Thoracic aorta (tissue), 2 donors: ENCODE measurements at places on chromosomes 12 and 14. TPM values are rescaled to one million over a fixed set of nuclear protein-coding genes. Genes with fewer than 3 reads are reported as not detected.

The RNFT2 gene
- total RNA-seq: 1.1 TPM

The KRT83 gene
- not detected for total RNA-seq

GRCh38 chr14:103273145-103273744 lies 60.8 kb upstream of the EIF5 start:
- no peak for DNase-seq

- no peak for DNase-seq
Observed at GRCh38 chr14:96125536-96125935, 79.1 kb upstream of the BDKRB2 start.

GRCh38 chr14:32370714-32371113 lies 41.6 kb downstream of the AKAP6 start:
- no peak for DNase-seq

GRCh38 chr14:59268858-59269257 lies 80.4 kb downstream of the DAAM1 start:
- no peak for DNase-seq

DNA sequence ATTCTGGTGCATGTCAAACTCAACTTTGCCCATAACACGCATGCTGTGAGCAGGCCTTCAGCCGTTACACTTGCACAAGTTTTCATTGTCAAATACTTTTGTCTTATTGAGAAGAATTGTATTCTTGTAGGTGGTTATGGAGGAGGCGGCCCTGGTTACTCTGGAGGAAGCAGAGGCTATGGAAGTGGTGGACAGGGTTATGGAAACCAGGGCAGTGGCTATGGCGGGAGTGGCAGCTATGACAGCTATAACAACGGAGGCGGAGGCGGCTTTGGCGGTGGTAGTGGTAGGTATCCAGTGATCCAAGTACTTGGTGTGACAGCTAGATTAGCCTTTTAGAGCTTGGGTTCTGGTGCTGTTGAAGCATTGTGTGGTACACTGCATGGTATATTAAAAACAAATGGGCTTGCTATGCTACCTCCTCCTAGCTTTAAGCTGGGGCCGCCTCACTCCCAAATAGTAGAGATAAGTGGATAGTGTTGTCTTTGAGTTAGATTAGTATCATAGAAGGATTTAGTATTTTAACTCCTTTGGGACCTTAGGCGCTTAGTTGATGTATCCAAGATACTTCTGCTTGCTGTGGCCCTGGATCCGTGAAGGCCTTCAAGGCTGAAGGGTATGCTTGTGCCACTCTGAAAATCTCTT lies 2.5 kb downstream of the HNRNPA1 start:
- no peak for DNase-seq

The FGD6 gene
- total RNA-seq: 9.8 TPM

The RASSF9 gene
- 3.2 TPM for total RNA-seq

The OTOGL gene
- 0.14 TPM for total RNA-seq

The FOXG1 gene
- total RNA-seq: 0.28 TPM

The PRH2 gene
- not detected for total RNA-seq

DNA sequence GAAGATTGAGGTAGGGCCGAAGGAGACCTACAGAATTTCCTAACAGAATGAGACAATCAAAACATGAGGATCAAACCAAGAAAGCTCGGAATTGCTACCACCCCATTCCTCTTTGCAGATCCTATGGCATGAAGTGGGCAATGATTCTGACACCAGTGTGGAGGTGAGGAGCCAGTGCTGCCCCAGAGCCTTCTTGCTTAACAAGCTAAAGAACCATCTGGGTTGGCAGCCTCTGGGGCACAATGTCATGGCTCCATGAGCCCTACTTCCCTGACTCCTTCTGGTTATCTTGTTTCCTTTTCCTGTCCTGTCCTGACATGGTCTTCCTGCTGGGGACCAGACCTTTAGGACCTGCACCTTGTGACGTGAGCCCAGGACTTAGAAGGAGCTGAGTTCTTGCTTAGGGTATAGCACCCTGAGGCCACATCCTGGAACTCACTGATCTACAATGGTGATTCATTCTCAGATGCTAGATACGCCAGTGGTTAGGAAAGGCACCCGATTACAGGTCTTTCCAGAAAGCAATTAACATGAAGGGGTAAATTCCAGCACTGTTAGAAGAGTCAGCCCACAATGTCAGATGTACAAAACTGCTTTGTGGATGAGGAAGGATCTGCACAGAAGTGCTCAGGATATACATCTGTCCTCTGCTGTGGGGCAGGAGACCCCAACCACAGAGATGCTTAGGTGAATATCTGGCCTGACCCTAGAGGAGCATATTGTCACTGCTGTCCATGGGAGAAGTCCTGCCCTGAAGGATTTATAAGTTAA lies 324.2 kb downstream of the ZFP36L1 start:
- no peak for DNase-seq

DNA sequence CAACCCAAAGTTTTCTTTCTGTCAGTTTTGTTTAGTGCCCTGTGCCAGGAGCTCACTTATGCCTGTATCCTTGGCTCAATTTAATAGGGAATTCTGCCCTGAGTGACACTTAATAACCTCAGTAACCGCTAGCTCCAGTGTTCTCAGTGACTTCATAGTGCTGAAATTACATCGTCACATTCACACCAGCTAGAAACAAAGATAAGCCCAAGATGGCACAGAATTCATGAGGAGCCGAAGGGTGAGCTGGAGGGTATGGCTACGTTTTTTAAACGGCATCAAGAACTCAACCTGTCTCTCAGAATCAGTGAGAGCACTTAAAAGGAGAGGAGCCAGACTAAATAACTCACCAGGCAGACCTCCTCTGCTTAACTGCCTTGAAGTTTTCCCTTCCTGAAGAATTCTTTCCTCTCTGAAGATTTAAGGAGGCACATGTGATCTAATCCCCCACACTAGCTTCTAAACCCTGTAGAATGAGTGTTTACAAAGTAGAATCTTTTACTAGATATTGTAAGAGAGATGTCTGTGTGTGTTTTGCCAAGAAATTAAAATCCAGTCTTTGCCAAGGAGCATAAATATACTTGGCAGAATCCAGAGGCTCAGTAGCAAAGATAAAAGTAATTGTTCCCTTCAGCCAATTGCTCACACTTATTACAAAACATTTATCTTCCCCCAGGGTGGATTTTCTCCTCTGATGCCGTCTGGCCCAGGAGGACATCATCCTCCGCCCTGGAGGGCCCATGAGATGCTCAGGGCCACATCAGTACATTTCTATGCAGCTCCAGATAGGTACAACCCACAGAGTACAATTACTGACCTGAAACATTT lies 37.3 kb downstream of the PTGER2 start:
- DNase-seq: no peak

GRCh38 chr14:103427485-103428443 lies 42.5 kb downstream of the MARK3 start:
- no peak for DNase-seq

The GYS2 gene
- not detected for total RNA-seq

The SMCO3 gene
- total RNA-seq: 0.27 TPM

The FOXM1 gene
- 2.2 TPM for total RNA-seq
